ENCODE measurements at places on chromosomes 16 and 17.

- DNase-seq, result no peak
These were observed 259.6 kb downstream of the ZFHX3 start for GRCh38 chr16:72788269-72788809.

DNA sequence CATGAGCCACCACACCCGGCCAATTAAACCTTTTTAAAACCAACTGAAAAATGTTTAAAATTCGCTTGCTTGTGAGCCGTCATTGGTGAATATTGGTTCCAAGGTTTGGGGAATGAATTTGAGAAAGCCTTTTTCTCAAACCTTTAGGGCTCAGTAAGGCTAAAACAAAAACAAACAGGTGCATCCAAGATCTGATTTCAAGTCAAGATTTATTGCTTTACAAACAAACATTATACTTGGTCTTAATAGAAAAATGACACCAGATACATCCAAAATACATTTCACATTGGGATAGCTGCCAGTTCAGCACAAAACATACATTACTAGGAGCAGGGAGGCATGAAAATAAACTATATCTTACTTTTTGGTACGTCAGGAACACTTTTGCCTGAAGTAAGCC, 5.4 kb downstream of the C17orf58 start:
- DNase-seq, result no peak

GRCh38 chr17:6648181-6648580, 3.2 kb downstream of the MED31 start:
- no peak for DNase-seq

DNA sequence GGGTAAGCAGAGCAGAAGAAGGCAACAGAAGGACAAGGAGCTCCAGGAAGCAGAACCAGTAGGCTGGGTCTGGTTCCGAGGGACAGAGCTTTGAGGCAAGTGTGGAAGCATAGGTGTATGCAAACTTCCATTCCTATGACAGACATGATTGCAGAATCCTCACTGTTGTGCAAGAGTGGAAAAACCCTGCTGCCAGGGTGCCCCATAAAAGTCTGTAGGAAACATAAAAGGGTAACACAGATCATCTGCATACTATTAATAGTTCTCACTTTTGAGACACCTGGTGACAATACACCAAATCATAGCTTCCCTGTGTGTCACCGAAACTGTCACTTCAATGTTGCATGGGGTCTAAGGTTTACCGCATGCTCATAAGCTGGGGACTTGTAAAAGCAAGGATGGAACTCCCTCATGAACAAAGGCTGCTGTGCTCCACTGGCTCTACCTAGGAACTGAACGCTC, 39.7 kb downstream of the ARHGAP17 start:
- no peak for DNase-seq

Measured in pulmonary artery endothelial cell (primary cell).